ENCODE measurements at places on chromosomes 7 and 10. TPM values are rescaled to one million over a fixed set of nuclear protein-coding genes. Genes with fewer than 3 reads are reported as not detected.

TMEM254 gene
- total RNA-seq: 18.4 TPM

DNA sequence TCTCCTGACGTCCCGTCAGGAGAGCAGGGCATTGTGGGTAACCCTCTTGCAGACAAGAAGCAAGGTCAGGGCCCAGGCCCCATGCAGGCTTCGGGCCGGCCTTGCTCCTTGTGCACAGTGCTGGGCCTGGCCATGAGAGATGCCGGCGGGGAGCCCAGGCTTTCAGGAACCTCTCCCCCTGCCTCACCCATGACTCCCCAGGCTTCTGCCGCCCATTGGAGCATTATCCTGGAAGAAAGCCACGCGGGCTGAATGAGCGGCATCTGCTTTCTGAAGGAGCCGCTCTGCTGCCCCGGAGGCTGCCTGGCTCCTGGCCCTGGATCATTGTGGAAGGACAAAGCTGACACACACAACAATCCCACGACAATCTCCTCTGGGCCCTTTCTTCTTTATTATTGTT, 233.5 kb downstream of the TCF7L2 start:
- DNase-seq: no peak

GRCh38 chr7:140214075-140214684, 37.4 kb upstream of the KDM7A start:
- peak; percentile 2 for DNase-seq

DNA sequence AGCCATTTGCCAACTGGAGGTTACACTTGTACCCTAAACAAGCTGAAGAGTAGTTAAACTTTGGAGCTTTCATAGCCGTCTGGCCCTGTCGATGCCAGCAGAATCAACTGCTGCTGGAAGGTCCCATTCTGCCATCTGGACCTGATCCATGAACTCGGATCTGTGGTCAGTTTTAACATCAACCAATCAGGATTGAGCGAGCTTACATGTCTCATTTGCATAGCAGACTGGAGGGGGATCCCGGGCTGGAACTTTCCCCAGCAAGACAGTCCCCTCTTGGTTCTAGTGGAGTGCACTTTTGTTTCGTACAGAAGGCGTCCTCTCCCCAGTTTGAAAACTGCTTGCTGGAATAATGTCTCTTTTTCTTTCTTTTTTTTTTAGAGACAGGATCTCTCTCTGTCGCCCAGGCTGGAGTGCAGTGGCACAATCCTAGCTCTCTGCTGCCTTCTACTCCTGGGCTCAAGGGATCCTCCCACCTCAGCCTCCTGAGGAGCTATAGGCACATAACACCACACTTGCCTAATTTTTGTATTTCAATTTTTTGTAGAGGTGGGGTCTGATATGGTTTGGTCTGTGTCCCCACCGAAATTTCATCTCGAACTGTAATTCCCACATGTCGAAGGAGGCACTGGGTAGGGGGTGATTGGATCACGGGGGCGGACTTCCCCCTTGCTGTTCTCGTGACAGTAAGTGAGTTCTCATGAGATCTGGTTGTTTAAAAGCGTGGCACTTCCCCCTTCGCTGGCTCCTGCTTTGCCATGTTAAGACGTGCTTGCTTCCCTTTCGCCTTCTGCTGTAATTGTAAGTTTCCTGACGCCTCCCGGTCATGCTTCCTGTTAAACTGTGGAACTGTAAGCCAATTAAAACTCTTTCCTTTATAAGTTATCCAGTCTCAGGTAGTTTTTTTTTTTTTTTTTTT, 42.8 kb upstream of the SEPHS1 start:
- peak; percentile 56 for DNase-seq

CTNNA3 gene
- 2.3 TPM for total RNA-seq

CHST3 gene
- total RNA-seq: 4.1 TPM

GRCh38 chr10:13722747-13723653, 136.2 kb downstream of the PRPF18 start:
- no peak for DNase-seq

GRCh38 chr7:71560354-71560995, 428.5 kb downstream of the GALNT17 start:
- DNase-seq: no peak

CFAP43 gene
- total RNA-seq: 0.21 TPM

DNA sequence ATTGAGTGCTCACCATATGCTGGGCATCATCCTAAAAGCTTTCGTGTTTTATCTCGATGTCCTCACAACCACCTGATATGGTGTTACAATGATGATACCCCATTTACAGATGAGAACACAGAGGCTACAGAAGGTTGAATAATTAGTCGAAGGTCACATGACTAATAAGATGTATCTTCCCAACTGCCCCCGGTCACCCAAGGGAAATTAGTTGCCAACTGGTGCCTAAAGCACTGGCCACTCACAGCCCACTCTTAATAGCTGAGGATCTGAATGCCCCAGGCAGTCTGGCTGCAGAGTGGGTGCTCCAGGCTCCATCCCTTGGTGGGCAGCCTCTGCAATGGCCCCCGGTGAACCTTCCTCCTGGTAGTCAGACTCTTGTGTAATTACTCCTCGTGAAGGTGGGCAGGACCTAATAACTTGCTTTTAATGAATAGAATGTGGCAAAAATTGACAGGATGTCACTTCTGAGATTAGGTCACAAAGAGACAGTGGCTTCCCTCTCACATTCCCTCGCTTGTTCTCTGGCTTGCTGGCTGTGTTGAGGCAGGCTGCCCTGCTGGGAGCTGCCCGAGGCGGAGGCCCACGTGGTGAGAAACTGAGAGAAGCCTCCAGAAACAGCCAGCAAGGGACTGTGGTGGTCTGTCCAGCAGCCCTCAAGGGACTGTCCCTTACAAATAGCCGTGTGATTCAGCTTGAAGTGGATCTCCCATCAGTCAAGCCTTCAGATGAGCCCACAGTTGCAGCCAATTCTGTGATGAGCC, 109.4 kb downstream of the ARHGAP22 start:
- DNase-seq: peak; percentile 6

GRCh38 chr10:28839600-28840007, 162.3 kb downstream of the BAMBI start:
- no peak for DNase-seq

SYT15 gene
- not detected for total RNA-seq

RAMP3 gene
- total RNA-seq: 0.31 TPM

- DNase-seq: no peak
Observed at GRCh38 chr10:91433620-91434019, 23.5 kb downstream of the HECTD2 start.

FAM237B gene
- total RNA-seq: not detected

DNA sequence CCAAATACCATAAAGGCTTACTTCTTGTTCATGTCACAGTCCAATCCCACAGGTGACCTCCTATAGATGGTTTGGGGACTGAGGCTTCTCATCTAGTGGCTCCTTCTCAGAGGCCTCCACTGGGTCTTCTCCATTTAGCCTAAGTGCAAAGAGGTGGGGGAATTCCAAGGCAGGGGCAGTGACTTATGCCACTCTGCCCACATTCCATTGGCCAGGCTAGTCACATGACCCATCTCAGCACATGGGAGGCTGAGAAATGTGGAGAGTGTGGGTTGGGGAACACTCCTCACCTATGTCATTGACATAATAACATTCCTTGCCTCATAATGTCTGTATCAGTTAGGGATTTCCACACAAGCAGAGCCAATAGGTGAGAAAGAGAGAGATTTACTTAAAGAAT, 104.3 kb upstream of the PLXNA4 start:
- DNase-seq: no peak

- no peak for DNase-seq
Observed at GRCh38 chr10:130967784-130968183, 343.7 kb downstream of the TCERG1L start.

- DNase-seq: no peak
Observed at GRCh38 chr10:76268530-76268929, 837.1 kb downstream of the LRMDA start.

DNA sequence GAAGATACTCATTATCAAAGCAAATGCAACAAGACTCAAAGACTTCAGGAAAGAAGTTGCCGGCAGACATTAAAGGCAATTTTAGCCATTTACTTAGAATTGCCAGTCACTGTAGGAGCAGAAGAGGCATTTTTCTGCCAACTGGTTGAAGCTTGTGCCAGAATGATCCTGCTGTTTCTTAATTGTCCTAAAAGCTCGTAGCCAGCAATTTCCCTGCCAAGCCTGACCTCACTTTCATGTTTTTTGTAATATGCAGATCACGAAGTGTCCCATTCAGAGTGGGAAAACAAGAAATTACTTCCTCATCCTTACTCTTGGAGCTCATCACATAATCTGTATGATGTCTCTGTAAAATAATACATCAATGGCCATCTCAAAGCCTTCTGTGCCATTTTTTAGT, 130.9 kb upstream of the ANKRD1 start:
- DNase-seq: no peak

GRCh38 chr10:89904755-89905154, 203.4 kb downstream of the KIF20B start:
- no peak for DNase-seq

GRCh38 chr7:104294291-104294690, 34.1 kb upstream of the LHFPL3 start:
- DNase-seq: no peak

GRCh38 chr7:131733604-131734003, 177.2 kb upstream of the PODXL start:
- peak; percentile 36 for DNase-seq

GRCh38 chr7:137996386-137996851, 5.5 kb downstream of the CREB3L2 start:
- DNase-seq: peak; percentile 2

ODAD2 gene
- 6.7 TPM for total RNA-seq

- peak; percentile 20 for DNase-seq
Observed at GRCh38 chr10:98431016-98431415, 15.7 kb downstream of the HPS1 start.

GRCh38 chr7:2843711-2844152, 376 bp downstream of the GNA12 start:
- DNase-seq: peak; percentile 73

DNA sequence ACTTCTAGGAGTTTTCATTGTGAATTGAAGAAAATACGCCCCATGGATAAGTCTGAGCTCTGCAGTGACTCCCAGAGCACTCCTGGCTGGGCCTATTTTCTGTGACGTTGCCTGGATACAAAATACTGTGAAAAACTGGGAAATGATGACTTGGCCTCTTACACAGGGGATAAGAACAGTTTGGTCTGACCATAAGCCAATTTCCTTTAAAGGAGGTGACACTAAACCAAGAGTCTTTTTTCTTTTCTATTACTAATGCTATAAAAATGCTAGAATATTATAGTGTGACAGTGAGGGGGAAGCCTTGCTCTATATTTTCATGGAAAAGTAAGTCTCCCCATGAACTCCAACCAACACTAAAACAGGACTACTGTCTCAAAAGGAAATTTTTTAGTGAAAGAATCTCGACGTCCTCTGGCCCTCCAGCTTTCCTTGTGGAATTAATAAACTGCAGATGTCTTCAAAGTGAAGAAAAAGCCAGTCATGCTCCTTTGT, 45.5 kb downstream of the MYOF start:
- DNase-seq: no peak

NXPH1 gene
- 0.37 TPM for total RNA-seq
